ENCODE measurements at places on chromosomes 6 and 20.

DNA sequence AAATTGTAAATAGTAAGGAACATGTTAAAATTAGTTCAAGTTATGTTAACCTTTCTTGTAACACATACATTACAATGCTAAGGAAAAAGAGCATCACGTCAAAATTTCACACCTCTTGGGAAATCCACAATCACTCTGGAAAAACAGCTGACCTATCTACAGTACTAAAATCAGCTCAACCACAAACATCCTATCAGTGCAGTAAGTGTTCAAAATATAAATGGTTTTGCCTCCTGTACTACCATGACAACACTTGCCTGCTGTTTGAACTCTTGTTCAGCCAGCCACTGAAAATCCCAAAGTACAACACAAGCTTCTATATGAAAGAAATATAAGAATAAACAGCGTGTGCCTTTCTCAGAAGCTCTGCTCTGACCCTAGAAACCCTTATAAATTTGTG lies 83.5 kb upstream of the PLN start:
- DNase-seq = no peak

- no peak for DNase-seq
Measured at GRCh38 chr6:141874930-141875602, 257.7 kb upstream of the GJE1 start.

DNA sequence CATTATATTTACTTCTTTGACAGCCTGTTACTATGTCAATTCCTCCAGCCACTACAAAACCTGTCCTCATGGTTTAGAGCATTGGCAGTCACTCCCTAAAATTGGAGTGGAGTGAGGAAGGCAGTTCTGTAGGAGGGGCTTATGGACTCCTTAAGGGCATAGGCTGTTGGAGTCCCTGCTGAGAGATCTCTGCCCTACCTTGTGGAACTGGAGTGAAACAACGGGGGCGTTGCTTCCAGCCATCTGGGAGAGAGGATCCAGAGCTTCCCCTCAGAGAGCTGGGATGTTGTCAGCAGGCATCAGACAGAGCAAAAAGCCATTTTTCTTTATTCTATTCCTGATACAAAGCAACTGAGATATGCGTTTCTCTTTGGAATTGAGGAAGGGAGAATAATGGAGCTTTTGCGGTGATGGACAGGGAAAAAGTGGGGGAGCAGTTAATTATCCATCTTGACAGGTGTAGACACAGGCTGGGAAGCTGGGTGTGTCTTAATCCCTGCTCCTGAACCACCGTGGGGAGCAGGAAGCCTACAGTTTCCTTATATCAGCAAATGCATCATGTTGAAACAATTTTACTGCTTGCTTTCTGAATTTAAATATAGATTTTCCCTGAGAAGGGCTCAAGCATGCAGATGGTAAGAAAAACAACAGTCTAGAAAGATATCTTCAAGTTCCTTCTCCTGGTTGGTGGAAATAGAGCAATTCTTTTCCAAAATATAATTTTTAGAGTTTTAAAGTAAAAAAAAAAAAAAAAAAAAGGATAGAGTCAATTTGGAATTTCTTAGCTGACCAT lies 402.5 kb downstream of the PLCB1 start:
- no peak for DNase-seq

GRCh38 chr20:9407805-9408421 lies 106.5 kb upstream of the LAMP5 start:
- DNase-seq = peak; percentile 86

GRCh38 chr6:144268794-144269349 lies 16.3 kb upstream of the UTRN start:
- DNase-seq = no peak

DNA sequence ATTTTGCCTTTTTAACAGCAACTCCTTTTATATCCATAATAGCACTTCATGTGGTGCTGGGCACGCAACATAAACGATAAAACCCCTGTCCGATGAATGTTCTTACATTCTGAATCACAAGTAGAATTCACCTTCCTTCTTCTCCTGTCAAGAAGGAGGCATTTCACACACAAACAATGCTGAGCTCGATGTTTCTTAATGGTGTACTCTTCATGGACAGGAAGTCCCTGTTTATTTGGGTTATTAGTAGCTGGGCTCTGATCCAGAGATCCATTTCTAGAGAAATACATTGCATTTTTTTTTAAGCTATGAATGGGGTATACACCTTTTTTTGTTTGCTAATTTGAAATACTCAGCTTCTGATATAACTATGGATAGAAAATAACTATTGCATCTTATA lies 82.4 kb downstream of the PPP1R3G start:
- no peak for DNase-seq

- no peak for DNase-seq
Measured at GRCh38 chr6:46201702-46202101, 30.9 kb upstream of the ENPP5 start.

GRCh38 chr20:14386726-14387125 lies 49.3 kb upstream of the FLRT3 start:
- no peak for DNase-seq

GRCh38 chr6:27451660-27452390 lies 21.1 kb downstream of the ZNF184 start:
- DNase-seq = no peak

DNA sequence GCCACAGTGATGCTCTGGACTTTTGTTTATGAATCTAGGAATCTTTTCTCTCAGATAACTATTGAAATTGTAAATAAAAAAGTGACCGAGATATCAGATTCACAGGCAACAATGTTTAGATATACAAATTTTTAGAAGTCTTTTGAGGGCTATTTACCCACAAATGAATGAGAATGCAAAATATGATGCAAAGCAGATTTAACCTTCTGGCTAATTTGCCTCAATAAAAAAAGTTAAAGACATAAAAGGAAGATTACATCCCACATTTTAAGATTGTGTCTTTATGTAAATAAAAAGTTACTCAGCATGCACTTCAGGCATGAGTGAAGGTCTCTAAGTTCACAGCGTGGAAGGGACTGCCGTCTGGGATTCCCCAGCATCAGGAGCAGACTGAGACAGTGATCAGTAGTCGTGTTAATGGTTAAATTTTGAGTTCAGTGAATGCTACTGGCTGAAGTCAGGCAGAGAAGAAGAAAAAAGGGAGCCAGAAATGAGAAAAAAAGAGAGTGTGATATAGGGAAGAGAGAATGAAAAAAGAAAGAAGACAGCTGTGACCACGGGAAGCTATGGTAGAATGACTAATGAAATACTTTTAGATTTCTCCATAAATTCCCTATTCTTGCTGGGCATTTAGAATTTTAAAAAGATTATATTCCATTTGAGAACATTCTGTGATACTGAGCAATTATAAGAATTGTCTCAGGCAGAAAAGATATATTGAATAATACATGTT lies 93.6 kb downstream of the MYB start:
- DNase-seq = no peak

GRCh38 chr6:137792160-137793033 lies 74.7 kb upstream of the TNFAIP3 start:
- no peak for DNase-seq

GRCh38 chr20:16393836-16394235 lies 179.4 kb downstream of the KIF16B start:
- DNase-seq = no peak
